Keratinocyte (primary cell): ENCODE measurements at places on chromosomes 5 and 9.

DNA sequence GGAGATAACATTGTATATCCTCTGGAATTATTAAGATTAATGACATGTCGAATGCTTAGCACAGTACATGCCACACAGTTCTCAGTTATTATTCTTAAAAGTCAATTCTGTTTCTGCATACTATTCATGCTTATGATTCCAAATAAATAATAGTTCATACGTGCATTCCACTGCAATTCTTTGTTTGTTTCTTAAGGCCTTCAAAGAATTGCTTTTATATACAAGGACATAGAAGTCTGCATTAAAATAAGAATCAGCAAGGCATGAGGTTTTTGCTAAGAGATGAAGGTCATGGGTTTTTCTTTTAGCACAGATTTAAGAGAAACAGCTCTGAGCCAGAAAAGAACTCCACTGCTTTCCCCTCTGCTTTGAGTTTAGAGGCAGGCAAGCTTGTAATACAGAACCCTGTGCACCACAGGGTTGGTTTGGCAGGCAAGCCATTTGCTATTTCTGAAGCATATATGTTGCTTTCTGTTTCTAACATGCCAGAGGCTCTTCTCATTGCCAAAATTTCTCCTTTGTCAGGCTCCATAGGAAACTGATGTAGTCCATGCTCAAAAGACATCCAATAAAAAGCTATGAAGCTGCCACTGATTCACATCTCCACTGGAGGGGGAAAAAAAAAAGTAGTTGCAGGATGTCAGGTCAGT is 420.6 kb upstream of the TYRP1 start:
- H3K36me3 ChIP-seq, result no peaks in the 10 kb centered on the region
- no peaks in the 10 kb centered on the region for H3K27me3 ChIP-seq
- no peak for DNase-seq
- H3K4me3 ChIP-seq, result no peak overlapping the region

DNA sequence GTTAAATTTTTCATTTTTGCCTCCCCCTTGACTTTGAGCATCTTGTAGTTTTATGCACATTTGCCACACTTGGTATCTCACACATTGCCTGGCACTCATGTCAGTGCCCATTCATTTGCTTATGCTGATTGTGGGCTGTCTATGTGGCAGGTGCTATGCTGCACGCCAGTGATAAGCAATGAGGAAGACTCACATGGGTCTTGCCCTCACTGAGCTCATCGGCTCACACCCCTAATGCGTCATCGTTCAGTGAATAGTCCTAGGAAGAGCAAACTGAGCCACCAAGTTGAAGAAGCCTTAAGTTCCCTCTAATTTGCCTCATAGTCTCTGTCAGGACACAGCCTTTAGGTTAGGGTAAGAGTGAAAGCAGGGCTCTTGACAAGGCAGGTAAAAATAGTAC is 209.4 kb upstream of the IL12B start:
- no peaks in the 10 kb centered on the region for H3K27me3 ChIP-seq
- H3K36me3 ChIP-seq, result no peaks in the 10 kb centered on the region
- H3K4me3 ChIP-seq, result no peak overlapping the region

DNA sequence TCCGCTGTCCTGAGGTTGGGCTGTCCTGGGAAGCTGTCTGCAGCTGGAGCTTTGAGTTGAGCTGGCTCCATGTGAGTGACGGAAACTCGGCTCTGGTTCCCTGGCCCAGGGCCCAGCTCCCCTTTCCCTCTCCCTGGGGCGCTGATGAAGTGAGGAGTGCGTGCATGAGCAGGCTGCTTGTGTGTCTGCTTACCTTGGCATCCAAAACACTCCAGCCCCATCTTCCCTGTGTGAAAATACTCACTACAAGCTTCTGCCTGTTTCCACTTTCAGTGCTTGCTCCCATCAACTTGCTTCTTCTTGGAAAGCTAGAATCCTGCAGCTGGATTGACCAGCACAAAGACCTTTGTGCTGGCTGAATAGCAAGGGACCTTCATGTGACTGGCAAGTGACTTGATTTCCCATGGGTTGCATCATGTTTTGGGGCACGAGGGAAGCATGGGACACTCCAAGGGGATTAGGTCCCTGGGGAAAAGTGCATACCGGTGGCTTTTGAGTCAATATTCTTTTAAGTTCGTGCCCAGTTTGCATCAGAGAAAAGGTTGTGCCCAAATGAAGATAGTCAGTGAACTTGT is 198.1 kb downstream of the GADD45G start:
- no peaks in the 10 kb centered on the region for H3K4me1 ChIP-seq
- H3K36me3 ChIP-seq, result no peaks in the 10 kb centered on the region
- H3K27me3 ChIP-seq, result peaks cover 16% of the 10 kb centered on the region
- DNase-seq, result no peak
- H3K27ac ChIP-seq, result no peak overlapping the region

- no peak overlapping the region for H3K27ac ChIP-seq
- no peak overlapping the region for H3K4me3 ChIP-seq
- no peaks in the 10 kb centered on the region for H3K4me1 ChIP-seq
- no peaks in the 10 kb centered on the region for H3K36me3 ChIP-seq
- H3K27me3 ChIP-seq, result no peaks in the 10 kb centered on the region
Observed at GRCh38 chr9:99274016-99274415, 51.9 kb downstream of the SEC61B start.

DNA sequence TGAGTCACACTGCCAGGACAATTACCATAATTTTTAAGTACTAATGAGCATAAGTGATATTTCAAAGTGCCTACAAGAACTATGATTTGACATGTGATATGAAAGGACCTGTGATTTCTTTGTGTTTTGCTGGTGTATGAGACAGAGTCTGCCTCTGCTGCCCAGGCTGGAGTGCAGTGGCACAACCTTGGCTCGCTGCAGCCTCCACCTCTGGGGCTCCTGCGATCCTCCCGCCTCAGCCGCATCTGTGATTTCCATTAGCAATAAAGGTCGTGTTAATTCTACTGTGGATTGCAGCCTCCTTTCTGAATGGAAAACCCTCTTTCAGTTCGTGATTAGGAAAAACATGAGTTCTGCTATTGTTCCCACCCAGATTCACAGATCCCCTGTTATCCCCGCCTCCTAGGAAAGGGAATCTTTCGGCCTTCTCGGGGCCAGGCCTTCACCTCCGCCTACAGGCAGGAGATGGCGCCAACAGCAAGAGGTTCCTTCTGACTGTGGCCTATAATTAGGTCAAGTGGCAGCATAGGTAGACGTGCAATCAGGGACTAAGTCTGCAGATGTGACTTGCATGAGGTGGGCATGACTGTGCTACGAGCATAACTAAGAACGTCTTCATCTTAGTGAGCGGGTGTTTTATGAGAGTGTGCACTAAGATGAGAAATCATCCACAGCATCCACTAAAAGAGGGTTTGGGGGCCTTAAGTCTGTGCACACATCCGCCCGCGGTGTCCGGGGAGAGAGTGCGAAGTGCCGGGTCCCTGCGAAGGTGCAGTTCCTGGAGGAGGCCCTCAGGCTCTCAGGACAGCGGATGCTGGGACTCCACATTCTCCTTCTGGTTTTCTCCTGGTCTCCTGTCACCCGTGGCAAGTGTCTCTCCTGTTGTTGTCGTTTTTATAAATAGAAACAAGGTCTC is 23.1 kb downstream of the TRIM7 start:
- no peak for DNase-seq
- H3K27ac ChIP-seq, result no peak overlapping the region
- H3K27me3 ChIP-seq, result no peaks in the 10 kb centered on the region

- H3K4me1 ChIP-seq, result peaks cover 9% of the 10 kb centered on the region
- no peak overlapping the region for H3K4me3 ChIP-seq
- DNase-seq, result no peak
- no peak overlapping the region for H3K27ac ChIP-seq
- H3K36me3 ChIP-seq, result no peaks in the 10 kb centered on the region
Observed at GRCh38 chr9:126615791-126616447, 2.2 kb downstream of the LMX1B start.

GRCh38 chr5:128965011-128965637 is at the start of gene SLC27A6:
Gene SLC27A6 (plus strand): TSS chr5:128965488. CDS start chr5:128966138, 650 bp downstream.
- H3K27ac ChIP-seq, result no peak within 1 kb of the TSS
- peak within 1 kb of the TSS; percentile 41 for H3K4me3 ChIP-seq
- H3K4me1 ChIP-seq, result peaks cover 12% of the 10 kb centered on the region
- DNase-seq, result no peak

- no peak overlapping the region for H3K4me3 ChIP-seq
- H3K27ac ChIP-seq, result no peak overlapping the region
- H3K27me3 ChIP-seq, result no peaks in the 10 kb centered on the region
- no peak for DNase-seq
- H3K36me3 ChIP-seq, result no peaks in the 10 kb centered on the region
Observed at GRCh38 chr9:83599071-83599470, 23.9 kb upstream of the IDNK start.

GRCh38 chr5:94694671-94695070 is 76.2 kb downstream of the SLF1 start:
- no peak for DNase-seq
- H3K4me3 ChIP-seq, result no peak overlapping the region

- no peaks in the 10 kb centered on the region for H3K36me3 ChIP-seq
- no peak overlapping the region for H3K27ac ChIP-seq
- no peak overlapping the region for H3K4me3 ChIP-seq
- H3K27me3 ChIP-seq, result peaks cover 7% of the 10 kb centered on the region
- no peak for DNase-seq
Observed at GRCh38 chr5:1769017-1769640, 30.5 kb downstream of the MRPL36 start.
